Stimulated activated CD4-positive, alpha-beta T cell treated with anti-CD3 and anti-CD28 coated beads, Interleukin-15, amount 100 ng/mL, for 48 hours (primary cell): ENCODE measurements at places on chromosomes 6 and 20.

GRCh38 chr20:32753731-32754130, 8.5 kb upstream of the DNMT3B start:
- no peak for DNase-seq

DNA sequence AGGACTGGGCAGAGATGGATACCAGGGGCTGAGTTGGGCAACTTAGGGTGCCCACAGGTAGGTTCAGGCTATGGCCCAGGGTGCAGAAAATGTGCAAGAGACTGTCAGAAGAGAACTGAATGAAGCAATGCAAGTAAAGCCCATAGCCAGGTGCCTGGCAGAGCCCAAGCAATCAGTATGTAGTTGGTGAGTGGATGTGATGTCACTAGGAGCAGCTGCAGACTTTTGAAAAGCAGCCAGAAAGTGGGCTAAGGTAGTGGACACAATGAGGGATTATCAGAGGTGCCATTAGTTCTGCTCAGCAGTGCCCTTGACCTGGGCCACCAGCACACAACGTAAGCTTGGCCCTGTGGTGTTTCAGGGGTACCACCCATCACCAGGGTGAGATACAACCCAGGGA, 135.3 kb downstream of the SOBP start:
- DNase-seq = no peak

DNA sequence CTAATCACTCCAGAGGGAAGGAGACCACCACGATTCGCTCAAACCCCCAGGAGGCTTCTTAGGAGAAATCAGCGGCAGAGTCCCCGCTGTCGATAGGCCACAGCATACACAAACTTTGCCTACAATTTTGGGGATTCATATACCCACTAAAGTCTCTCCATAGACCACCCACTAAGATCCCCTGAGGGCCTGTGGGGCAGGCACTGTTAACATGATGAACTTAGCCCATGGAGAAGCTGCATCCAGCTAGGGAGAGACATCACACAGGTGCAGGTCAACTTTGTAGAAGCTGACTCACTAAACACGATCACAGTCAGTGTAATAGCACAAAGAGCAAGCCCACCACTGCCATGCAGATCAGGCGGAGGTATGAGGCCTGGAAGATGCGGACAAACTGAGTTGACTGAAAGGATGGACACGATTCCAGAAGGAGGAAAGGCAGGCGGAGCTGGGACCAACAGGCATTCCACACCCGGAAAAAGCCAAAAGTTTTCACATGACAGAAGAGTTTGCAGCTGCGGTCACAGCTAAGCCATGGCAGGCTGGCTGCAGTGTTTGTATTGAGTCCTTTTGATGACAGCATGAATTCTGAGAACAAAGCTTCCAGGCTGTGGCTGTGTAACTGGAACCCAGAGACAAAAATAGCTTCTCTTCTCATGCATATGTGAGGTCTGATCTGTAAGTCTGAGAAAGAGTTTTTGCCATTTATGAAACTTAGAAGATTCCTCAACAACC, 75.7 kb upstream of the QKI start:
- DNase-seq = no peak

- no peak for DNase-seq
These were observed 341.4 kb downstream of the PLCB1 start for GRCh38 chr20:8473459-8473858.

GRCh38 chr6:68634726-68635411, at the start of gene ADGRB3:
Gene ADGRB3 (plus strand): TSS chr6:68635282. CDS start chr6:68638676, 3,394 bp downstream.
- no peak for DNase-seq
